Transverse colon (tissue), 4 donors: ENCODE measurements at places on chromosomes 11 and 22.
A peak's percentile ranks its signal among the peaks of the same experiment; 100 is the strongest.

DNA sequence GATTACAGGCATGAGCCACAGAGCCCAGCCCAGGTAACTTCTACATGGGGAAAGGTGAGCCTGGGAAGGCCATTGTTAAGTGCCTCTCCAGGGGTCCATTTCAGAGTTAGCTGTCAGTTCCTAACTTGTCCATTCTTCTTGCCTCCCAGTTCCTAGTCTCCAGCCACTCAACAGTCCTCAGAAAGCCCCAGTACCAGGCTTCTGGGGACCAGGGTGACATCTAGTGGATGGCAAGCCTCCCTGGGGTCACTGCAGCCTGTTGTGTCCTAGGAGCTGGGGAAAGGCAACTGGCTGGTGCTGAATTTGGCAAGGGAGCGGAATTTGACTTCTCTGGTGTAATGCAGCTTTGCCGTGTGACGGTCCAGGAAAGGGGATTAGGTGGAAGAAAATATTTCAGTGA is 2.1 kb downstream of the LGALS12 start:
- H3K36me3 ChIP-seq: no peaks in the 10 kb centered on the region
- no peak overlapping the region for H3K4me3 ChIP-seq
- H3K27ac ChIP-seq: no peak overlapping the region
- H3K4me1 ChIP-seq: no peaks in the 10 kb centered on the region

GRCh38 chr11:95455228-95455970 is 224.4 kb upstream of the SESN3 start:
- no peak overlapping the region for H3K27ac ChIP-seq
- H3K36me3 ChIP-seq: no peaks in the 10 kb centered on the region
- no peak for DNase-seq
- H3K4me1 ChIP-seq: no peaks in the 10 kb centered on the region

- no peak overlapping the region for H3K4me3 ChIP-seq
- H3K27ac ChIP-seq: no peak overlapping the region
- H3K36me3 ChIP-seq: no peaks in the 10 kb centered on the region
- DNase-seq: no peak
- no peaks in the 10 kb centered on the region for H3K27me3 ChIP-seq
Measured at GRCh38 chr11:75069473-75069872, 27.2 kb downstream of the OR2AT4 start.

DNA sequence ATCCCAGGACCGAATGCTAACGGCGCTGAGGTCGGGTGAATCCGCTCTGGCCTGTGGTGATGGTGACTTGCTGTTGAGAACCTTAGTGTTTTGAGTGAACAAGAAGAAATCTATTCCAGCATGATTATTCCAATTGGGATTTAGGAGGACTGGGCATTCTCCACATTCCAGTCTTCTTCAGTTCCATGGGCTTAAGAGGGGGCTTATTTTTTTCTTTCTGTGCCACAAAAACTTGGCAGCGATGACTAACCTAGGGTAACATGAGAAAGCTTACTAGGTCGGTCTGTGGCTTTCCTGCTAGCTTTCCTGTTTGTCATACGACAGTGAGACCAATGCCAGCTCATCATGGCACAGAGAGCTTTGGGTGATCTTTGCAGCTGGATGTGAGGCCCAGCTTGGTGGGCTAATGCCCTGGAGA is 62.9 kb upstream of the ATXN10 start:
- no peaks in the 10 kb centered on the region for H3K4me1 ChIP-seq
- no peak overlapping the region for H3K27ac ChIP-seq
- no peaks in the 10 kb centered on the region for H3K27me3 ChIP-seq
- no peak overlapping the region for H3K4me3 ChIP-seq

DNA sequence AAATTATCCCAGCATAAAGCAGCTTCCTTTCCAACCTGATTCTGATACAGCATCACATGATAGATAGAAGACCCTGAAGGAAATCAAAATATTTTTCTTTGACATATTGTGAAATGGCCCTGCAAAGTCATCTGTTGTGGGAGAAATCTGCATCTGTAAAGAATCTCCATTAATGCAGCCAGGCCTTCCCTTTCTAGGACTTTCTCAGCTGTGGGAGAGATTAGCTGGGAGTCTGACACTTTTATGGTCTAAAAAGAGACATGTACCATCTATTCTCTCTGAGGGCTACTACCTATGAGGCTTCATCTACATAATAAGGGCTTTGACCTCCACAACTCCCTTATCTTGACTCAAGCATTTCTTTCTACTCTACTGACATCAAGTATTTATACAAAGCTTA is 238.1 kb downstream of the SWAP70 start:
- DNase-seq: no peak
- no peak overlapping the region for H3K27ac ChIP-seq
- H3K4me1 ChIP-seq: no peaks in the 10 kb centered on the region
- H3K27me3 ChIP-seq: no peaks in the 10 kb centered on the region
- no peaks in the 10 kb centered on the region for H3K36me3 ChIP-seq

DNA sequence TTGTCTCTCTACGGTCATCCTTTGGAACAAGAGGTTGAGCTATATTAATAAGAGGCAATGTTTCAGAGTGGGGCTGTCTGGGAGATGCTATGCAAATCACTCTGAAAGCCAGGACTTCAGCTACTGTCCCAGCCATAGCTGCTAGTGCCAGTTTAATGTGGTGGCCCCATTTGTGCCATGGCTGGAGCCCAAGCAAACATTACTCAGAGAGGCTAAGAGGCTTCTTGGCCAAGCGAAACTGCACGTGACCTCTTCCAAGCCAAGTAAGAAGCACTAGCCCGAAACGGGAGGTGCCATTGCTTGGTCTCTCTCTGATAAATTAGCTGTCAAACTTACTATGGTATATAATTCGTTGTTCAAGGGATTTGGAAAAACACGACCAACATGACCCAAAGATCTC is 50.4 kb upstream of the TBCEL start:
- peaks cover 21% of the 10 kb centered on the region for H3K27me3 ChIP-seq
- no peaks in the 10 kb centered on the region for H3K36me3 ChIP-seq
- H3K4me3 ChIP-seq: no peak overlapping the region
- no peaks in the 10 kb centered on the region for H3K4me1 ChIP-seq
- no peak overlapping the region for H3K27ac ChIP-seq

DNA sequence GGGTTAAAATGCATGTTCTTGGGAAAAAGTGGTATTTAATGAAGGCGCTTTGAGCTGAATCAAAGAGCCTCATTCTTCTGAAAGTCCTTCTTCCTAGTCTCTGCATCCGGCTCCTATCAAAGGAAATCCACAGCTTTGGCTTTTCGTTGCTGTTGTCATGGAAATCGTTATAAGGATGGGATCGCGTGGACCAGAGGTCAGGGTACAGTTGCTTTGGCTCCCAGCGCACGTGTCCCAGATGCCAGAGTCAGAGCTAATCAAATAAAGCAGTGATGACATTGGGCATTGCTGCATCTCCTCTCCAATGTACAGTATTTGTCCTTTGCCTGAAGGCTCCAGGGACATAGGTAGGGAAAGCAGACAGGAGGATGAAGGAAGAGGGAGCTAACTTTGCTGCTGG is 181.9 kb downstream of the MYO18B start:
- no peaks in the 10 kb centered on the region for H3K4me1 ChIP-seq
- no peak for DNase-seq
- H3K27ac ChIP-seq: no peak overlapping the region
- no peaks in the 10 kb centered on the region for H3K36me3 ChIP-seq

- H3K36me3 ChIP-seq: no peaks in the 10 kb centered on the region
- H3K4me1 ChIP-seq: peaks cover 40% of the 10 kb centered on the region
- H3K27ac ChIP-seq: peak overlapping the region; percentile 95
Measured at GRCh38 chr11:28108958-28109357, 770 bp downstream of the METTL15 start.

- H3K36me3 ChIP-seq: no peaks in the 10 kb centered on the region
- no peak for DNase-seq
- no peak overlapping the region for H3K4me3 ChIP-seq
- H3K4me1 ChIP-seq: no peaks in the 10 kb centered on the region
- H3K27ac ChIP-seq: no peak overlapping the region
Measured at GRCh38 chr11:88603091-88603867, 265.7 kb upstream of the CTSC start.

GRCh38 chr11:8225589-8226036 is 38.1 kb downstream of the LMO1 start:
- DNase-seq: peak; percentile 73
- no peaks in the 10 kb centered on the region for H3K36me3 ChIP-seq
- H3K4me3 ChIP-seq: no peak overlapping the region
- H3K4me1 ChIP-seq: peaks cover 33% of the 10 kb centered on the region
- no peaks in the 10 kb centered on the region for H3K27me3 ChIP-seq
- no peak overlapping the region for H3K27ac ChIP-seq

DNA sequence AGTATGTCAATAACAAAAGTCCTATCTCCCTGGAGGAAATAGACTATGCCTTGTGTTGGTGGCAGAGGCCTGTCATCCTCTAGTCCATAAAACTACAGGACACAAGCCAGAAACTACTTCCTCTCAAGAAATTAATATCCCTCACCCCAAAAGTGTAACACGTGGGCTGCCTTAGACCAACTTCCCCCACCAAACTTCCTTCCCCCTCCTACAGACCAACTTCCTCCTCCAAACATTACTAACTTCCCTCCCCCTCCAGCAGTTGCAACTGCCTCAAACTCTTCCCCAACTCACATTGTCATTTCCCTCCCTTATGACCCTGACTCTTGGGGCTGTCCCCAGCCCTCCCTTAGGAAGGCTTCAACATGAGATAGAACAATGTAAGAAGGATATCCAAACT is 6.3 kb downstream of the OR52K2 start:
- H3K36me3 ChIP-seq: no peaks in the 10 kb centered on the region
- H3K27ac ChIP-seq: no peak overlapping the region
- peaks cover 5% of the 10 kb centered on the region for H3K4me1 ChIP-seq
- H3K4me3 ChIP-seq: no peak overlapping the region
